ENCODE measurements at places on chromosomes 1 and 21.

DNA sequence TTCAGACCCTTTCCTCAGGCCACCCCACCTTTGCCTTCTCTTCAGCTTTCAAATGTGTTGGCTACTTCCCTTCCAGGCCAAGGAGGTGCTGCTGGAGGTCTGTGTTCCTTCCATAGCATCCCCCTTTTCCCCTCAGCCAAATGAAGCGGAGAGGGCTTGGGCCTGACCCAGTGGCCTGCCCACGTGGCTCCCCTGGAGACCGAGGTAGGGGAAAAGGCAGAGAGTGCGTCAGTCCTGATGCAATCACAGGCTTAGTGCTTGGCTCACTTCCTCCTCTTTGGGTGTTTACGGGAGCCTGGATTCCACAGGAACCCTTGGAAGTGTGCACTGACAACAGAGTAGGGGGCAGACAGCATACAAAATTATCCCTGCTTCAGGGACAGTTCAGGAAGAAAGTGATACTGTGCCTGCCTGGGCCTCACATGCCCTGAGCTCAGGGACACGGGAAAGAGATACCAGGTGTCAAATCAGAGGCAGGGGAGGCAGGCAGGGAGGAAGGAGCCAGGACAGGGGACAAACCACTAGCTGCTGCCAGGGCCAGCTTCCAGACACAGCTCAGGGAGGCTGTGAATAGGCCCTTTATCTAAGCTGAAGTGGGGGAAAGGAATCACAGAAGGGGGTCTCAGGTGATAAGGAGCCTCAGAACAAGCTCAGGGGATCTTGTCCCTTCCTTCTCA, 16.6 kb upstream of the PTP4A2 start:
- peak; percentile 95 for DNase-seq

GRCh38 chr1:9822897-9823692, 670 bp downstream of the CLSTN1 start:
- no peak for DNase-seq

DNA sequence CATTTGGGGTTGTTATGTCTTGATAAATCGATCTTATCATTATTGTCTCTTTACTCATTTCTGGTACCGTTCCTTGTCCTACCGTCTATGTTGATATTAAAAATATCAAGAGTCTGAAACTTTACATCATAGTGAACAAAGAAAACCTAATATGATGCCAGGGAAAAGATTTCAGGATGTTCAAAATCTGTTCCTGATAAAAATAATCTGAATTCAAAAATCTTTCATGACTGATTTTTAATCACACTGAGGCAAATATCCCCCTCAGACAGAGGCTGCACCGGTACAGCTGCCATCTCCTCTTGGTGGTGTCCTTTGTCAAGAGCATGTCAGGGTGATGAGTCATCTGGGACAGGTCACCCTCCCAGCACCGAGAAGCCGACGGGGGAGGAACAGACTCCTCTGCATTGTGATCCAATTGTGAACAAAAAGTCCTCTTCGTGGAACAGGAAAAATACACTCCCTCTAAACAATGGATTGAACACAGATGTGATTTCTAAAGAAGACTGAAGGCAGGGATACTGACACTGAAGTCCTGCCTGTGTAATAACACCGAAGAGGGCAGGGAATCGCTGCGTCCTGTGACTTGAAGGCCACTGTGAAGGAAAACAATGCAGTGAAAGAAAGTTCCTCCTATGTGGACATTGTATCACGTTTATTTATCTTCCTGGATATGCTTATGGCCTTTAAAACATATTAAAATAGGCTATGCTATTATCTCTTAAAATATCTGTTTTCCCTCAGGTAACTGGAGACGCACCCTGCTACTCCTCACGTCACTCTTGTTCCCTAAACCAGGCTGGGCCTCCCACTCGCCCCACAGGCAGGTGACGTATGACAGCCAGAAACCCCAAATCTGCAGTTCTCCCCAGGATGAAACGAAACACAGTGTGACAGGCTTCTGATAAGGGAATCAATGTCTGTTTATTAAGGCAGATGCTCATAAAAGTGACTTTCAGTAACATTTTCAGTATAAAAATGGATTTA, 4.3 kb upstream of the SPATC1L start:
- DNase-seq: no peak

DNA sequence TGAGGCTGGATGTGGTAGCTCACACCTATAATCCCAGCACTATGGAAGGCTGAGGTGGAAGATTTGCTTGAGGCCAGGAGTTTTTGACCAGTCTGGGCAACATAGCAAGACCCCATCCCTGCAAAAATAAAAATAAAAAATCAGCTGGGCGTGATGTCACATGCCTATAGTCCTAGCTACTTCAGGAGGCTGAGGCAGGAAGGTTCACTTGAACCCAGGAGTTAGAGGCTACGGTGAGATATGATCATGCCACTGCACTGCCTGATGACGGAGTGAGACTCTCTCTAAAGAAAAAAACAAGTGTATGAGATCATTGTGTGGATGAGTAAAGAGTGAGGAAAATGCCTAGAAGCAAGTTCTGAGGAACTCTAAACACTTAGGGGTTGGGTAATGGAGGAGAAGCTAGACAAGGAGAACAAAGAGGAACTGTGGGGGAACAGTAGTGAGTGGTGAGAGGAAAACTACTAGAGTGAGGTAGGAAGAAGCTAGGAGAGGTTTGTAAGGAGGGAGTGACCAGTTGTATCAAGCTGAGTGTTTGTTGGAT, 17.0 kb downstream of the CLIC4 start:
- DNase-seq: no peak

DNA sequence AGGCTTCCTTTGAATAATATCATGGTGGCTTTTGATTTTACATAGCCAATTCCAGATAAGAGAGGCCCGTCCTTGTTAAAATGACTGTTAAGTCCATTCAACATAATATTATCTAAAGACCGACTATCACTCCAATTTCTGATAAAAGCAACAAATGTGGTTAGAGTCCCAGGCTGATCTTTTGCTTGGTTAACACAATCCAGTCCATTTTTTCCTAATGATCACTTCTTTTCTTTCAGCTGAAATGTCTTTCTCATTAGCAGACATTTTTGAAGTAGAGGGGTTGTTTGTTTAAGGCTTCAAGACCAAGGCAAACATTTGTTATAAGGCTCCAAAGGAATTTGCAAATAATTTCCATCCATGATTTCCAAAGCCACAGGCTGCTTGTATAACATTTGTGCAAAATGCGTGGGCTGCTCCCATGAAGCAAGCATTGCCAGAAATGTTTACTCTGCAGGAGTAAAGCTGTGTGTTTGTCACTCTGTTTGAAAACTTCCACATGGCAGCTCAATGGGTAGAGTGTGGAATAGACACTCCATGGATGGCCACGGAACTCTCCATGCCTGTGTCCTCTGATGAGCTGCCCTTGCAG, 111.5 kb downstream of the PSMG1 start:
- peak; percentile 74 for DNase-seq

GRCh38 chr21:46551636-46552241, 53.1 kb downstream of the S100B start:
- DNase-seq: no peak

GRCh38 chr1:89608984-89609725, 23.8 kb upstream of the LRRC8C start:
- no peak for DNase-seq

DNA sequence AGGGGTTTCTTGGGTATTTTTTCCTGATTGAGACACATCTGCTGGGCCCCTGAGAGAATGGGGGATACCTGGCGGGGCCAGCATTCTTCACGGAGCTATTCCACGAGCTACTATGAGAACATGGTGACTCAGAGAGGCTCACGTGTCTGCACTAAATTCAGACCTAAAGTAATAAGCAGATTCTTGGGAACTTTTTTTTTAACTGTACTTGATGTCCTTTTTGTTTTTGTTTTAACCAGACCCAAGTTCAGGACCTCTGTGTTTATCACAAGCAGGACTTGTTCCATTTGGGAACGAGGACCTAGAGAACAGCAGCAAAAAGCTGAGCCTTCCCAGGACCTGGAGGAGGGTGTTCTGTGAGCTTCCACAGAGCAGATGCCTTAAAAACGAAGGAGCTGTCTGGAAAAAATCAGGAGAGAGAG, 44.0 kb downstream of the EVA1C start:
- no peak for DNase-seq

DNA sequence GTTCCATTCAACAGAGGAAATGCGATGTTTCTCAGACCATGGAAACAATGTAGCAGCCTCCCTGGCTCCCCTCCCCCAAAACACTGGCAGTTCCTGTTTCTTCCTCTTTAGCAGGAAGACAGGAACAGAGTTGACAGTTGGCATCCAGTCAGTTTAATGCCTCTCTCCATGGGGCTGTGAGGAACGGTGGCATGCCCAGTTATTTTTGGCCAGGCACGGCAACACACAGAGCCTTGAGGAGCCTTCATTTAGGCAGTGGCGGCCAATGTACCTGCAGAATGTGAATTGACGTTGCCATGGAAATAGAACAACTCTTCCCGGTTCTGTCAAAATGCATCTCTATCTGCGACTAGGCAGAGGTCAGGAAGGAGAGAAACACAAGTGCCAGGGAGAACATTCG, 330.6 kb downstream of the DSCAM start:
- DNase-seq: no peak

DNA sequence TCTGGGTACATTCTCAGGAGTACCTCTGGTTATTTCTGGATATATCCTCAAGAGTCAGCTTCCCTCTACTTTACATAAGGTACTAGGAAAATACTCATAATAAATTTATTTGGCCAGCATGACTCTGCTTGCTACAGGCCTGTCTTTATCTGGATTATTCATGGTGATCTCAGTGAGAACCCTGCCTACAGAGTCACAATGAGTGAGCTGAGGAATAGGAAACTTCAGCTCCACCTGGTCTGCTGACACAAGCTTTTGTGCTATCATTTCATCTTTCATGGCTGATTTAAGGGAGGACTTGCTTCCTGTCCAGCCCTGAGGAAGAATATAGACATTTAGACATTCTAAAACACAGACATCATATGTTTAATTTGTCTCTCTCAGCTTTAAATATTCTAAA, 19.5 kb upstream of the SUCO start:
- no peak for DNase-seq

DNA sequence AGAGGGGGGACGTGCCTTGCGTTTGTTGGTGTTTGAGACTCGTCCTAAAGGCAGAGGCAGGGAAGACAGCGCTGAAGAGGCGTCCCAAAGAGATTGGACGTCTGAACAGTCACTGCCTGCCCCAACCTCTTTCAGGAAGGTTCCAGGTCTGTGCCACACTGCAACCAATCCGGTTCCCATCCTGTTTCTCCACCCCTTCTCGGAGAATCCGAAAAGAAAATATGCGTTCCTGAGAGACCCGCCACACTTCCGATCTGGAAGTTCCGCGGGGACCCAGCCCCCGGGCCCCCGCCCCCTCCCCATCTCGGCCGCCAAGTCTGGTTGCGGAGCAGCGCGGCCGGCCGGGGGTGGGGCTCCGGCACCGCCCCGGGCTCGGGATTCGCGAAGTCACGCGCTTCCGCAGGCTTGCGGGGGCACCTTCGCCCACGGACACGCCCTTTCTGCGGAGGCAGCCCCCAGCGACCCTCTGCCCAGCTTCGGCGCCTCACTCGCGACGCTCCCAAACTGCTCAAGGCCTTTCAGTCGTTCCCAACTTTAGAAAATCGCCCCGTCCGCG, 124.5 kb upstream of the DPYD start:
- DNase-seq: no peak

DNA sequence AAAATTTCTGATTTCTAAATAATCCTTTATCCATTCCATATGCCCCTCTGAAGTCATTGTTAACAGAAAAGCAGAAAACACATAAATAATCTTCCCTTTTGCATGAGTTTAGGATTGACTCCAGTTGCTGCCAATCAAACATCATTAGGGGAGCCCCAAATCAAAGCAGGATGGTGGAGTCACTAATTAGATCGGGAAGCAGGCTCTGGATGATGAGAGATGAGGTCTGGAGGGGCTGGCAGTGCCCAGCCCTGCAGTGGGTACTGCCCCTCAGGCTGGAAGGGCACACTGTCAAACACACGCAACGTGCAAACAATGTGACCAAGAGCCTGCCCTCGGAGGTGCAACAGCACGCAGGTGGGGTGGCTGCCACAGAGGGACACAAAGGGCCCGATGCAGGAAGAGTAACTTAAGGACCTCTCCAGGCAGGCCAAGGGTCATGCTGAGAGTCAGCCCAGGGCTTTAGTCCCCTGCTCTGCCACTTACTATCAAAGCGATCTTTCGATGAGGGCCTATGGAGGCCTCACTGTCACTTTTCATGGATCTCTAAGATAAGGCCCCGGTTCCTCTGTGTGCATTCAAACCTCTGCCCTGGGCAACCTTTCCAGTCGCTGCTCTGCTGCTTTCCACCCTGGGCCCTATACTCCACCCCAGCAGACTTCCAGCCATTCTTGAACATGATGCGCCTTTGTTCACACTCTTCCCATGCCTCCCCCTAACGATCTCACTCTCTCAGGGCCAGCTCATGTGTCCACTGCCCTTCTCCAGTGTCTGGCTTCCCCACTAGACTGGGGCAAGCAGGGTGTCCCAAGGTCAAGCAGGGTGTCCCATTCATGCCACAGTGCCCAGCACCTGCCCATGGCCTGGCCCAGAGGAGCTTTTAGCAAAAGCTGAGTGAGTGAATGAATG, 98.9 kb downstream of the DMRTB1 start:
- DNase-seq: no peak

DNA sequence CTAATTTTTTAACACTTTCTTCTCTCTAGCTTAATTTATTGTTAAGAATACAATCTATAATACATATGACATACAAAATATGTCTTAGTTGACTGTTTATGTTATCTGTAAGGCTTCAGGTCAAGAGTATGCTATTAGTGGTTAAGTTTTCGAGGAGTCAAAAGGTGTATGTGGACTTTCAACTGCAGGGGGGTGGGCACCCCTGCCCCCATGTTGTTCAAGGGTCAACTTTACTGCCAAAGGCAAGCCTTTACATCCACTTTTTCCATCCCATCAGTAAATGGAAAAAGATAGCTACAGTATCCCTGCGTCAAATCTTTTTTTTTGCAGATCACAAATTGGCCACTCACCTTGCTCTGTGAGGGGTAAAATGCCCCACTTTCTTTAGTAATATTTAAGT, 6.3 kb downstream of the METTL18 start:
- no peak for DNase-seq

GRCh38 chr1:36506276-36506920, 23.7 kb upstream of the CSF3R start:
- DNase-seq: no peak
